ENCODE measurements at places on chromosomes 1 and 21.
A peak's percentile ranks its signal among the peaks of the same experiment; 100 is the strongest.

GRCh38 chr21:27741736-27742135 lies 774.8 kb upstream of the ADAMTS5 start:
- no peak for DNase-seq

GRCh38 chr1:52627028-52627427 lies 5.9 kb upstream of the SHISAL2A start:
- DNase-seq: no peak

DNA sequence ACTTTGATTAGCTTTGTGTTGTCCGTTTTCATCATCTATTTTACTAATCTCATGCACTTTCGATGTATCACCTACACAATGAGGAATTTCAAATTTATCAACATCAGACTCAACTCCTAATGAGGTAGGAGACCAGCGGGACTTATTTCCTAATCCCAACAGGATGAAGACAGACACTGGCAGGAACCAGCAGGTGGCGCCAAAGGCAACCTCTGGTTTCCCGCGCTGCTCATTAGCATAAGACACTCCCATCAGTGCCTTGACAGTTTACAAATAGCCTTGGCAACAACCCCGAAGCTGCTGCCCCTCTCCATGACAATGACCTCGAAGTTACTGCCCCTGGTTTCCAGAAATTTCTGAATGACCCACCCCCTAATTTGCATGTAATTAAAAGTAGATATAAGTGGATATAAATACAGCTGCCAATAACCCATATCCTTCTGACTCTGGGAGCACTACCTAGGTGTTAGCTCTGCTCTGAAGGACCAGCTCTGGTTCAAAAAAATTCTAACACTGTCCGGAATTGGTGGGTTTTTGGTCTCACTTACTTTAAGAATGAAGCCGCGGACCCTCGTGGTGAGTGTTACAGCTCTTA lies 974.8 kb downstream of the ADGRL2 start:
- DNase-seq: peak; percentile 24

DNA sequence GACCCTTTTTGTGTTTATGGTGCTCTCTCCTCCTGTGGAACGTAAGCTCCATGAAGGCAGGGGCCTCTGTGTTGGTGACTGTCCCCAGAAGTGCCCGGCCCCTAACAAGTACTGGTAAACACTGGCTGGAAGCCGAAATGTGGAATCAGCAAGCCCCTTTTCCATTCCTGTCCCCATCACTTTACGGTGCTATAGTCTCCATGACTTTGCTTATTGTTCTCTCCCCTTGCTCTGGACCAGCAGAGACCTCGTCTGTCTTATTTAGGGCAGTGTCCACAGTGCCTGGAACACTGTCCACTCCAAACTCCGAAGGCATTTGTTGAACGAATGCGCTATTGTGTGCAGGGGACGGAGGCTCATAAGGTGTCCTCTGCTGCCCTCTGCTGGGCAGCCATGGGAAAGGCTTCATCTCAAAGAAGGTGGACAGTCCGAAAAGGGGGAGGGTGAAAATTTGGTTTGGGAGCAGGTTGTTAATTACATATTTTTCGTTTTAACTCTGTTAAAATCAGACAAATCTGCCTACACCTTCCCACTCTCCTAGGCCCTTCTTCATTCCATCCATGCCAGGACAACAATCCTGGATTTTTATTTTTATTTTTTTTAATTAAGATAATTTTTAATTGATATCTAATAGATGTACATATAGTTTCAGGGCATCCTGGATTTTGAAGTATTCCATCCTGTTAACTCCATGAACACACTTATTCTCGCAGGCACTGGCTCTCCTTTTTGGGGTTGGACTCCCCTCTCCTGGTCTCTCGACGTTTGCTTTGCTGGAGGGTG lies 115.6 kb downstream of the PGBD5 start:
- DNase-seq: peak; percentile 76

DNA sequence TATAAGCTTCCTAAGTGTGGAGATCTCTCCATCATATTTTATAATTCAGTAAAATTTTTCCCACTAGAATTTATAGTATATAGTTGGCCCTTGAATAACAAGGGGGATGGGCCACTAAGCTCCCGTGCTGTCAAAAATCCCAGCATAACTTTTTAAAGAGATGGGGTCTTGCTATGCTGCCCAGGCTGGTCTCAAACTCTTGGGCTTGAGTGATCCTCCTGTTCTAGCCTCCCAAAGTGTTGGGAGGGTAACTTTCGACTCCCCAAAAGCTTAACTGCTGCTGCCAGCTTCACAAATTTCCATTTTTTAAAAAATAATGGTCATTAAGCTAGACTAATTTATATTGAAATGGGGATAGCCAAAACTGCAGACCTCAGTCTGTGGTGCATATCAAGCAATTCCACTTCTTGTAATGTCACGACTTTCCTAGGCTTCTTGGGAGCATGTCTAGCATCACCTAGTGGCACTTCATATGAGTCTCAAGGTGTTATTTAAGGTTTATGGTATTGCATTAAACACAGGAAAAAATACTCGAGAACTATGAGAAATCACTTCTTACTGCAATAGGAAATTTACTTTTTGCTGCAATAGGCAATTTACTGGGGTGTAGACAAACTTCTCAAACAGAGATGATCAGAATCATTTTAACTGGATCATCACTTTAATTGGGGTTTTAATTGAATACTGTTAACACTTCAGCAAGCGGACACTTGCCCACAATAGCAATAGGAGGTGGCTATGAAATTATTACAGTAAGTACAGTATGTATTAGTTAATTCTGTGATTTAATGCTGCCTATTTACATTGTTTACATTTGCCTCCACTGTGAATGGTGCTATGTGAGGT lies 19.3 kb upstream of the ACTA1 start:
- no peak for DNase-seq

- no peak for DNase-seq
Observed at GRCh38 chr1:62064829-62065407, 129.7 kb upstream of the L1TD1 start.

DNA sequence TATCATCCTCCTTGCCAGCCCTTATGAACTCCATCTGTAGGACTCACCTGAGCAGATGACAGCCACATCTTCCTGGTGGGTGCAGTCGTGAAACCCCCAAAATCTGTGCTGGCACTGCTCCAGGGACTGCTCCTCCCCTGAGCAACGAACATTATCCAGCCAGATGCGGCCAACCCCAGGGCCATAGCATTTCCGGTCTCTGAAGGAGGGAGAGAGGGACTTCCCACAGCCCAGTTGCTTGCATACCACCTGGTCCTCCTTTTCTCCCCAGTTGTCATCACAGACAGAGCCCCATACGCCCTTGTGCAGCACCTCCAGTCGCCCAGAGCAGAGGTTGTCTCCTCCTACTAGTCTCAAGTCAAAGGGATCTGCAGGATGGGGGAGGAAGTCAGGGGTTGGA lies 8.5 kb downstream of the CD5L start:
- DNase-seq: no peak

DNA sequence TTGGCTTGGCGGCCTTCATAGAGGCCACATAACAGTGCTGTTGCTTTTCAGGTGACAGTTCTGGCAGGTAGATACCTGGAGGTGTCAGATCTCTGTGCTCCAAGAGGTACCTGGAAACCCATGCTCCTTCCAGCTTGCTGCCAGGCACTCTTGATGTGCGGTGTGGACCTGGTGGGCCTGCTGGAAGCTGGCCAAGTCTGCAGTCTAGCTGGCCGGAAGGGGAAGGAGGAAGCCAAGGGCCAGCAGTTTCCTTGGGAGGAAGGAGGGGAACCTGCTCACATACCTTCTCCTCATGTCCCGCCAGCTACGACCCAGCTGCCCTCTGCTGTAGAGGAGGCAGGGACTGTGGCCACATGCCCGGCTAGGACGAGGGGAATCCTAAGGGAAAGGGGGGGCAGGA lies 166.4 kb upstream of the AJAP1 start:
- no peak for DNase-seq

- no peak for DNase-seq
Observed at GRCh38 chr1:12009318-12009947, 9.9 kb upstream of the MIIP start.

DNA sequence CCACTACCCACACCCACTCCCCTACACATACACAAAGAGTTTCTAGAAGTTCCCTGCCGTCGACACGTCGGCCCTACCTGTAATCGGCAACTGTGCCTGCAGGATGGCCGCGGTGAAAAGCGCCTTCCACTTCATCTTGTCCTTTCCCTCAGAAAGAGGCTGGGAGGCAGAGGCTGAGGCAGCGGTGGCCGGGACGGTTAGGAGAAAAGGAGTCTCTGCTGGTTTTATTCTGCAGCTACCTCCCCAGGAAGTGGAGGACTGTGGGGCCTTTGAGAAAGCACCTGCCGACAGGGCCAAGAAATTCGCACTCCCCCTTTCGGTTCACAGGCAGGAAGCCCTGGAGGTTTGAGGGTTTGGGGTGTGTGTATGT lies at the start of gene CD247:
Gene CD247, minus strand, starts transcription at position 199 of the 370 bp plus-strand sequence. Its CDS starts 64 bp downstream, at position 135.
- DNase-seq: peak; percentile 84

GRCh38 chr1:167114725-167115124 lies 20.9 kb downstream of the STYXL2 start:
- no peak for DNase-seq

- no peak for DNase-seq
Observed at GRCh38 chr1:80891871-80892270, 908.9 kb upstream of the ADGRL2 start.

DNA sequence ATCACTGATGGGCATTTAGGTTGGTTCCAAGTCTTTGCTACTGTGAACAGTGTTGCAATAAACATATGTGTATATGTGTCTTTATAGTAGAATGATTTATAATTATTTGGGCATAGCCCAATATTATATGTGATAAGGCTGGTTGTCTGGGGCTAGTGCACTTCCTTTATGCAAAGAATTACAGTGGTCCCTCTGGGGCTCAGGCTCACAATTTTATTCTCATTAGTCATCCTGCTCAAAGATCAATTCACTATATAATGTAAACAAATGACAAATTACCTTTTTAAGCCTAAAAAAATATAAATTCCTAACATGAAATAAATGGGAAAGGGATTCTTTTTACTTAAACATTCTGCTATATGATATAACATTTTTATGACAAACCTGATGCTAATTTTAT lies 5.0 kb downstream of the PLPPR4 start:
- DNase-seq: no peak

GRCh38 chr1:203519053-203519840 lies 25.3 kb downstream of the OPTC start:
- no peak for DNase-seq

GRCh38 chr1:45929257-45929687 lies 125.9 kb downstream of the MAST2 start:
- DNase-seq: no peak

DNA sequence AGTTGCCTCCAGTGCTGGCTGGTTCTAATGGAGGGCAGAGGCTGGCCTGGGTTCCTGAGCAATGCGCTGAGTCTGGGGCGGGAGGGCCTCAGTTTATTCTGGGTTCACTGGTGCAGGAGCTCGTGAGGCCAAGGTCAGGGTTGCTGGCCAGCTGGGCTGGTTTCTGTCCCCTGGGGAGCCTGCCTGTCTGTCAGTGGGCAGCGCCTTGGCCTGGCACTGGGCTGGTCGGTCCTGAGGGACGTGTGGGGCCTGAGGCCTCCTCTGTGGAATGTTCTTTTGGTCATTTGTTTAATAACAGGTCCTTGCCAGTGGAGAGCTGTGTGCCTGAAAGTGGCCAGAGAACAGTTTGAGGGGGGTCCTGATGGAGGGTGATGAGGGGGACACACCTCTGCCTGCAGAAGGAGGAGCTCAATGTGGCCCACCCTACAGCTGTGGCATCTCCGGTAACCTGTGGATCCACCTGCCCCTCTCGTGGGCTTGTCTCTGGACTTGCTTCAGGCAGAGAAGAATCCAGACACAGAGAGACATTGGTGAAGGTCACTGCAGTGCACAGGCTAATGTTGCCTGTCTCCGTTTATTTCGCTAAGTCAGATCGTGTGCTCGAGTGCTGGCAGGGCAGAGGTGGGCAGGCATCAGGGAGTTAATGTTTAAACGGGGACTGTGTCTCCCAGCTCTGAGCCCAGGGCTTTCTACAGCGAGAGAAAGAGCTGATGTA lies 34.6 kb downstream of the COQ8A start:
- DNase-seq: no peak

DNA sequence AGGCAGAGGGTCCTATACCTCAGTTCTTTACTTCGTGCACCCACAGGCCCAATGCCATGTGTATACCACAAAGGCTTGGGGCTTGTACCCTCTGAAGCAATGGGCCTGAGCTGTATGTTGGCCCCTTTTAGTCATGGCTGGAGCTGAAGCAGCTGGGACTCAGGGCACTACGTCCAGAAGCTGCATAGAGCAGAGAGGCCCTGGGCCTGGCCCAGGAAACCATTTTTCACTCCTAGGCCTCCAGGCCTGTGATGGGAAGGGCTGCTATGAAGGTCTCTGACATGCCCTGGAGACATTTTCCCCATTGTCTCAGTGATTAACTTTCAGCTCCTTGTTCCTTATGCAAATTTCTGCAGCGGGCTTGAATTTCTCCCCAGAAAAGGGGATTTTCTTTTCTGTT lies 48.1 kb upstream of the VTCN1 start:
- no peak for DNase-seq

- peak; percentile 4 for DNase-seq
Observed at GRCh38 chr1:174358786-174359453, 88.8 kb upstream of the GPR52 start.

- no peak for DNase-seq
Observed at GRCh38 chr21:42044871-42045495, 26.1 kb upstream of the UMODL1 start.

- no peak for DNase-seq
Observed at GRCh38 chr1:210299501-210299900, 29.2 kb upstream of the HHAT start.

- DNase-seq: no peak
Observed at GRCh38 chr1:167795810-167796740, 74.3 kb downstream of the MPZL1 start.

DNA sequence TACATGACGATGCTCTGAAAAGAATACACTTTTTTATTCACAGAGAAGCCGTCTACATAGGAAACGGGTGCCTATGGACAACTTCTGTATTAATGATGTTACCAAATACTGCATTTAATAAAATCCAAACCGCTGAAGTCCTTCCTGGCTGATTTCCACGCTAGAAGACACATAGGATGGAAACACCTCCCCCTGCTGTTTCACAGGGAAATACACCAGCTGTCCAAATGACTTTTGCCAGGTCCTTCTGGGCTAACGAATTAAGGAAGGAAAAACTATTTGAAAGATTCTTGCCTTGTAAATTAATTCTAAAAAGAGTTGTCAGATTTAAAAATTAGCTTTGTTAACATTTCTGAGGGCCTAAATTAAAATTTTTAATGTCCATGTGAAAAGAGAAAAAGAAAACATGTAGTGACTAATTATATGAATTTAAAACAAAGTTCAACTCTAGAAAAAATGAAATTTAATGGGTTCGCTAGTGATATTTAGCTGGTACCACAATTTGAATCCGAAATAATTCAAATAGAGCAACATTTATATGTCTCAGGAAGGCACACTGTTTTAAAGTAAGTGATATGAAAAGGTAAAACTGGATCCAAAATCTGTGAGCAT lies 146.0 kb downstream of the RERE start:
- DNase-seq: peak; percentile 37

GRCh38 chr1:13619909-13620308 lies 36.3 kb downstream of the PDPN start:
- DNase-seq: no peak

GRCh38 chr21:14890141-14890540 lies 174.7 kb downstream of the NRIP1 start:
- DNase-seq: no peak

DNA sequence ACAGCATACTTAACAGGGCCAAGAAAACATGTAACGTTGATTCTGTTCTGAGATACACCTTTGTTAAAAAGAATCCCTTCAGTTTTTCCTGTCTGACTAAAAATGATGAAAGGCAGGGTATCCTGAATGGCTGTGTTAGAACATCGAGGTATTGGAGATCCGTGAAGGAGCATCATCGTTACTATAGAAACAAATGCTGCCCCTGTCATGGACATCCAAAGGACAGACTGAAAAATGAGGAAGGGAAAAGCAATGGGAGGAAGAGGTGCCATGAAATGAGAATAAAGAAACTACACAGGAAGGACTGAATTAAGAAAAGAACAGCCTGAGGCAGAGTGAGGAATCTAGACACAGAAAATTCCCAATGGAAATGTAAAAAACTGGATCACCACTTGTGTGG lies 257.9 kb downstream of the PDE4B start:
- DNase-seq: no peak

All from CD4-positive, alpha-beta T cell treated with Interleukin-17A for 4 hours (primary cell).